Left cardiac atrium (tissue), 4 donors: ENCODE measurements at places on chromosomes 7 and 10. TPM values are rescaled to one million over a fixed set of nuclear protein-coding genes. Genes with fewer than 3 reads are reported as not detected.
A peak's percentile ranks its signal among the peaks of the same experiment; 100 is the strongest.

DNA sequence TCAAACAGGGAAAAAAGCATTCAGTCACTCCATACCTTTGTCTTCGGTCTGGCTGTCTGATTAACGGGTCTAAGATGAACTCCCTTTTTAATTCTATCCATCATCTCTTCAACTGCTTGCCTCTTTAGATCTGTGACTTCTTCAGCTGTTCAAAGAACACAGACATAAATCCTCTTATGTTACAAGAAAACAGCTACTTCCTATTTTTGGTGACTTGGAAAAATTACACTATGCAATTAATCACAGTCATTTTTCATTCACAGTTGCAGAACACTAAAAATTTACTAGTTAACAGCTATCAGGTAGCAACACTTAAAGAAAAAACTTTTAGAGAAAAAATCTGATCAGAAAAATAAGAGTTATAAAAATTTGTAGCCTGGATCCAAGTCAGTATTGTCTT lies 66.0 kb downstream of the ENO4 start:
- no peak for DNase-seq

- DNase-seq = no peak
These were observed 47.2 kb upstream of the MKI67 start for GRCh38 chr10:128173386-128173785.

The TMEM229A gene
- 0.71 TPM for total RNA-seq

DNA sequence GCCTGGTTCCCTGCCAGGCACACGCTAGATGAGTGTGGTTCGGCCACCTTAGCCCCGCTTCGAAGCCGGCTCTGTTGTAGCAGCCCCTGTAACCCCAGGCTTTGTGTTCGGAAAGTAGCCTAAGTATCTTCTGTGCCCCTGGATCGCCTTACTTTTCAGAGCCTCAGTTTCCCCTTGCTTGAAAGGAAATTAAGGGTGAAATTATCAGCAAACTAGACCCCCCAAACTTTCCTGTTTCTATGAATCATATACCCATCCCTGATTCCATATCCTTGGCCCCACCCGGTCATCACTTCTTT lies 312 bp downstream of the PDCD11 start:
- no peak for DNase-seq

DNA sequence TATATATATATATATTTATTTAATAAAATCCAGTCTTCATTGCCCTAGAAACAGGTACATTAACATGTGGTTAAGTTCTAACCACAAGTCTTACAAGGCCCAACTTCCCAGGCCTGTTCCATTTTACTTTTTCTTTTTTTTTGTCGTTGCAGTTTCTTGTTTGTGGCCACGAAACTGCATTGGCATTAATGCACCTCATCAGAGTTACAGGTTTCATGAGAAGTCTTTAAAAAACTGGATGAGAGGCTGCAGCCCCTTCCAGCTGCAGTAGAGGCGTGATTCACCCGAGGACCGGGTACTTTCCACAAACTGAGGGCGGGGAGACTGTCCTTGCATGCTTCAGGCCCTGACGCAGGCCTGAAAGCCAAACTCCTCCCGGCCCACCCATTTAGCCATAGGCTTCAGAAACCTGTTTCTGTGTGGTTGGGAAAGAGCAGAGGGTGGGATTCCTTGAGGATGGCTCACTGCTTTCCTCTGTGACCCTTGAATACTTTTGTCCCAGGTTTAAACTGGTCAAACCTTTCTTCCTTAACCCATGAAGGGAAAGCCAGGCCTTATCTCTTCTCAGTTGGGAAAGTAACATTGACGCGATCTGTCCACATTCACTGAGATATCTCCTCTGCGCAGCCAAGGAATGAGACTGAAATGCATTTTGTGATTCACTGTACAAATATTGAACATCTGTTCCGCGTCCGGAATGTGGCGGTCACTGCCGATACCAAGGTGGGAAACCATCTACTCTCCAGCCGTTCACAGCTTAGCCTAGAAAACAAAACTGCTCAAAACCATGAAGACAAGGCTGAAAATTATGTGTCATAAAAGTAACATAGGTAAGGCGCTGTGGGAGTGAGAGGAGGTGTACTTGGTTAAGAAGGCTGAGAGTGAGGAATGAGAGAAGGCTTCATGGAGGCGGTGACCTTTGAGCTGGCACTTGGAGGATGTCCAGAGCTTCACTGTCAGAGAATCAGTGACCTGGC lies 311.7 kb downstream of the GATA3 start:
- peak; percentile 54 for DNase-seq

DNA sequence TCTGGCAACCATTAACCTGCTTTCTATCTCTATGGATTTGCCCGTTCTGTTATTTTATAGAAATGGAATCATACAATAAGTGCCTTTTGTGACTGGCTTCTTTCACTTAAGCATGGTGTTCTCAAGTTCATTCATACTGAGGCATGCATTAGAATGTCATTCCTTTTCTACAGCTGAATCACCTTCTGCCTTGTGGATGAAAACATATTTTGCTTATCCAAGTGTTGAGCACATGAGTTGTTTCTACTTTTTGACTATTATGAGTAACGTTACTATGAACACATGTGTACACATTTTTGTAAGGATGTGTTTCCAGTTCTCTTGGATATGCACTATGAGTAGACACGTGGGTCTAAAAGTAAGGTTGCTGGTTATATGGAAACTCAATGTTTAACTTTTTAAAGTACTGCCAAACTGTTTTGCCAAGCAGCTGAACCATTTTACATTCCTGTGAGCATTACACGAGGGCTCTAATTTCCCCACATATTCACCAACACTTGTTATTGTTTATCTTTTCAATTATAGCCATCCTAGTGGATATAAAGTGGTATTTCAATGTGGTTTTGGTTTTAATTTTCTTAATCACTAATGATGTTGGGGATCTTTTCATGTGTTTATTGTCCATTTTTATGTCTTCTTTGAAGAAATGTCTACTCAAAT lies 241.3 kb downstream of the FANK1 start:
- no peak for DNase-seq

- no peak for DNase-seq
These were observed 48.9 kb downstream of the CALD1 start for GRCh38 chr7:134828361-134828760.

DNA sequence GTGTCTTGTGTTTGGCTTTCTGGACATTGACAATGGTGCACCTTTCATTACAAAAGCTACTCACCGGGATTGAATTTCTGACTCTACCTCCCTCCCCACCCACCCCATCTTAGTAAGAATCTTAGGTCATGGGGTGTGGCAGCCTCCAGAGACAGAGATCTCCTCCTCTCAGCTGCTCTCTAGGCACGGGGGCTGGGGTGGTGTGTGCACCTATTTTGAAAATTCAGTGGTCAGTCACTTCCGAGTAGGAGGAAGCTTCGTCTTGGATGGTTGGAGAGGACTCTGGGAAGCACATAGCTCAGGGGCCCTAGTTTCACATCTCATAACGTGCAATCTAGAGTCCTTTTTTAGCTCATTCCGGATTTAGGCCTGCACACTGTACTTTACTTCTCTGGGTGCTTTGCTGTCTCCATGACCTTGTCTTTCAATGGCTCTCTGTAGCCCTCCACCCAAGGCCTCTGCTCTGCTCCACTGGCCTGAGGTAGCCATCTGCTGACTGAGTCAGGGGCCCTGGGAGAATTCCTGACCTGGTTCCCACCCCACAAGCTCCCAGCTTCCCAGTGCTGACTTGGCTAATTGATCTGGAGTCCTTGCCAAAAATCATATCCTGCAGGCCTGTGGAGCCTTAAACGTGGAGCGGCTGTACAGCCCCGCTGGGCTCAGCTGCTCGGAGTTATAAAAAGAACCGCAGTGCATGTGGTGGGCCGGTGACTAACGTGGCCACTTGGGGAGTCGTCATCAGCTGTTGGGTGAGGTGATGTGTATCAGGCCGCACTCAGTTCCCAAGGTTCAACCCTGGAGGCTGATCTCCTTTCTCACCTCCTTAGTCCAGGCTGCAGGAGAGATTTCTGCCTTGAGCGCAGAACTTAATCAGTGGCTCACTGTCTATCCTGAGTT lies 19.3 kb upstream of the ADAMTS14 start:
- DNase-seq = peak; percentile 71

- DNase-seq = peak; percentile 17
These were observed 94.9 kb downstream of the NKX6-2 start for GRCh38 chr10:132690821-132691610.

GRCh38 chr7:83791737-83792136 lies 142.8 kb upstream of the SEMA3E start:
- DNase-seq = no peak

The PRF1 gene
- 1.5 TPM for total RNA-seq

The CFAP70 gene
- 1.5 TPM for total RNA-seq

The CLIP2 gene
- total RNA-seq = 10.6 TPM

DNA sequence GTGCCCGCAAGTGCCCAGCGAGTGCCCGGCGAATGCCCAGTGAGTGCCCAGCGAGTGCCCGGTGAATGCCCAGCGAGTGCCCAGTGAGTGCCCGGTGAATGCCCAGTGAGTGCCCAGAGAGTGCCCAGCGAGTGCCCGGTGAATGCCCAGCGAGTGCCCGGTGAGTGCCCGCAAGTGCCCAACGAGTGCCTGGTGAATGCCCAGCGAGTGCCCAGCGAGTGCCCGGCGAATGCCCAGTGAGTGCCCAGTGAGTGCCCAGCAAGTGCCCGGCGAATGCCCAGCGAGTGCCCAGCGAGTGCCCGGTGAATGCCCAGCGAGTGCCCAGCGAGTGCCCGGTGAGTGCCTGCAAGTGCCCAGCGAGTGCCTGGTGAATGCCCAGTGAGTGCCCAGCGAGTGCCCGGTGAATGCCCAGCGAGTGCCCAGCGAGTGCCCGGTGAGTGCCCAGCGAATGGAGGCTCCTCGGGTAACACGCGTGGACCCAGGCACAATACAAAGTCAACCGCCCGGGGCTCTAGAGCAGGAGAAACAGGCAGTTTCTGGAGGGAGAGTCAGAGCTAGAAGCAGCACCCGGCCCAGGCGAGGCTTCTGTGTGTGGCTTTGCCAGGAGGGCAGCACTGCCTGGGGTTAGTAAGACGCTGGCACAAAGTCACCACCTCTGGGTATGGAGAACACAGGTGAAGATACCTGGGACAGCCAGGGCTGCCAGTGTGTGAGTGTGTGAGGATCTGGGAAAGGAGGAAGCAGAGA lies 38.2 kb upstream of the CFAP46 start:
- DNase-seq = no peak

DNA sequence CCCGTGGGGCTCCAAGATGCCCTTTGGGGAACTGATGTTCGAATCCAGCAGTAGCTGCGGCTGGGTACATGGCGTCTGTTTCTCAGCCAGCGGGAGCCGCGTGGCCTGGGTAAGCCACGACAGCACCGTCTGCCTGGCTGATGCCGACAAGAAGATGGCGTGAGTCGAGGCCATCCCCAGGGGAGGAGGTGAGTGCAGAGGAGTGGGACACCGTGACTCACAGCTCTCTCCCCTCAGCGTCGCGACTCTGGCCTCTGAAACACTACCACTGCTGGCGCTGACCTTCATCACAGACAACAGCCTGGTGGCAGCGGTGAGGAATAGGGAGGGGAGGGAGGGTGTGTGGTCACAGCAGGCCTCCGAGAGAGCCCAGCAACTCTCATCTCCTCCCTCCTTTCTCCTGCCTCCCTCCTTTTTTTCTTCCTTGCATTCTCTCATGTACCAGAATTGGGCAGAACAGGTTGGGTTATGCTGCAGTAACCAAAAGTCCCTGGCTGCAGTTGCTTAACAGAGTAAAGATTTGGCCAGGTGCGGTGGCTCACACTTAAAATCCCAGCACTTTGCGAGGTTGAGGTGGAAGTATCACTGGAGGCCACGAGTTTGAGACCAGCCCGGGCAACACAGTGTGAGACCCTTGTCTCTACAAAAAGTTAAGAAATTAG lies 16.5 kb downstream of the ARPC1B start:
- DNase-seq = no peak

The PLEKHA8 gene
- 5.3 TPM for total RNA-seq

DNA sequence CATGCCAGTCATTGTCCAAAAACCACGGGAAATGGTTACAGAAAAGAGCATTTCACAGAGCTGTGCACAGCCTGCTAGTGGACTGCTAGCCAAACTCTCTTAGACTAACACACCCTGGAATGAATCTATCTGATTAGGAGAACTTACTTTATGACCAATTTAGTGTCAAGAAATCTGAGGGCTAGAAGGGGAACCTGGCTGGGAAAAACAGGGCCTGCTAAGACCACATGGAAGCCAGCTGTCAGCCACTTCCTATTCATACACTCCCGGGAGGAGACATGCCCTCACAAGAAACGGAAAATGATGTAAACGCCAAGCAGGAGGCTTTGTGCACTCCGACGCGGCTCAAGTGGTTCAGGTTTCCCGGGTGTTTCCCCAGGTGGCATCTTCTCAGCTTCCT lies 54.8 kb downstream of the MPP7 start:
- DNase-seq = no peak

GRCh38 chr10:103125323-103126267 lies 67.5 kb downstream of the NT5C2 start:
- DNase-seq = no peak

- DNase-seq = no peak
These were observed 60.4 kb upstream of the DUSP5 start for GRCh38 chr10:110437351-110437605.

The FAM237B gene
- total RNA-seq = not detected

- DNase-seq = no peak
These were observed 21.0 kb upstream of the ABI1 start for GRCh38 chr10:26881600-26882331.

The YKT6 gene
- total RNA-seq = 51.5 TPM

The STAG3 gene
- 0.68 TPM for total RNA-seq

DNA sequence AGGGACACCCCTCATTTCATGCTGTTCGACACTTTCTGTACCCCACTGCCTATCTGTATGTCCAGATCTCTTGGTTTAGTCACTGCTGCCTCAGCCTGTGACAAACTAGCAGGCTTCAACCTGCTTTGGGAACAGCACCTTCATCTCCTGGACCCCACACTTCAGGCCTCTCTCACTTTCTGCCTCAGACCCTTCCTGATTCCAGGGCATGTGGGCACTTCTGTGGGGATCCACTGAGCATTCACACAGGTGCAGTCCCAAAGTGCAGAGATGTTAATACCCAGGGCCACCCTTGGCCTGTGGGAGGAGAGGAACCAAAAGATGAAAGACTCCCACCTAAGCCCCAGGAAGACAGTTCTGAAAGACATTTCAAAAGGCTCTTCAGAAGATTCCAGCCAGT lies 29.4 kb upstream of the C10orf71 start:
- DNase-seq = no peak

DNA sequence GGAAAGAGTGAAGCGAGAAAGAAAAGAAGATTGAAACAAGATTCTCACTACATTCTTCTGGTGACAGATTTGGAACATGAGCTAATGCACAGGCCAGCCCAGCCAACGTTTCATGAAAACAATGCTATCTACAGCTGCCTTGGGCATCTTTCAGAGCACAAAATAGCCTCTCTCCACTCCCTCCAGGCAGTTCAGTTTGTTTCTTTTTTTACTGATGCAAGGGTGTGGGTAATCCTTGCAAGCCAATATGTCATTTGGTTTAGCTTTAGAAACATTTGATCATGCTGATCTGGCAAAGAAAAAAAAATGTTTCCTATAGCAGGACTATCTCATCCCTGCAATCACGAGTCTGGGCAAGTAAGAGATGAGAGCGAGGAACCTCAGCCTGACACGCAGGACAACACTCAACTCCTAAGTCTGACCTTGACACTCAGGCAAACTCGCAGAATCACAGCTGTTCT lies 35.9 kb downstream of the SVIL start:
- no peak for DNase-seq

The VCL gene
- 239 TPM for total RNA-seq

GRCh38 chr7:117067340-117067739 lies 114.0 kb downstream of the ST7 start:
- no peak for DNase-seq

GRCh38 chr10:88106366-88106765 lies 242.9 kb downstream of the PTEN start:
- no peak for DNase-seq

- no peak for DNase-seq
These were observed 117.9 kb downstream of the MTPAP start for GRCh38 chr10:30231071-30231652.

GRCh38 chr7:129191272-129191671 lies 2.8 kb downstream of the SMO start:
- no peak for DNase-seq
